ENCODE measurements at places on chromosomes 5 and 9.
A peak's percentile ranks its signal among the peaks of the same experiment; 100 is the strongest.

GRCh38 chr5:166602271-166602670 is 1689.2 kb upstream of the WWC1 start:
- H3K27ac ChIP-seq: no peak overlapping the region
- DNase-seq: no peak
- H3K27me3 ChIP-seq: no peaks in the 10 kb centered on the region

GRCh38 chr9:131125038-131125287 is 423 bp upstream of the NUP214 start:
- peaks cover 24% of the 10 kb centered on the region for H3K36me3 ChIP-seq
- no peak for DNase-seq
- H3K4me1 ChIP-seq: peaks cover 17% of the 10 kb centered on the region
- peak overlapping the region; percentile 98 for H3K4me3 ChIP-seq
- H3K27me3 ChIP-seq: no peaks in the 10 kb centered on the region
- H3K27ac ChIP-seq: peak overlapping the region; percentile 87

- no peaks in the 10 kb centered on the region for H3K36me3 ChIP-seq
- H3K27me3 ChIP-seq: no peaks in the 10 kb centered on the region
- H3K27ac ChIP-seq: peak overlapping the region; percentile 86
- H3K4me1 ChIP-seq: peaks cover 56% of the 10 kb centered on the region
- H3K4me3 ChIP-seq: peak overlapping the region; percentile 83
Measured at GRCh38 chr9:14346811-14347405, 33.0 kb upstream of the NFIB start.

DNA sequence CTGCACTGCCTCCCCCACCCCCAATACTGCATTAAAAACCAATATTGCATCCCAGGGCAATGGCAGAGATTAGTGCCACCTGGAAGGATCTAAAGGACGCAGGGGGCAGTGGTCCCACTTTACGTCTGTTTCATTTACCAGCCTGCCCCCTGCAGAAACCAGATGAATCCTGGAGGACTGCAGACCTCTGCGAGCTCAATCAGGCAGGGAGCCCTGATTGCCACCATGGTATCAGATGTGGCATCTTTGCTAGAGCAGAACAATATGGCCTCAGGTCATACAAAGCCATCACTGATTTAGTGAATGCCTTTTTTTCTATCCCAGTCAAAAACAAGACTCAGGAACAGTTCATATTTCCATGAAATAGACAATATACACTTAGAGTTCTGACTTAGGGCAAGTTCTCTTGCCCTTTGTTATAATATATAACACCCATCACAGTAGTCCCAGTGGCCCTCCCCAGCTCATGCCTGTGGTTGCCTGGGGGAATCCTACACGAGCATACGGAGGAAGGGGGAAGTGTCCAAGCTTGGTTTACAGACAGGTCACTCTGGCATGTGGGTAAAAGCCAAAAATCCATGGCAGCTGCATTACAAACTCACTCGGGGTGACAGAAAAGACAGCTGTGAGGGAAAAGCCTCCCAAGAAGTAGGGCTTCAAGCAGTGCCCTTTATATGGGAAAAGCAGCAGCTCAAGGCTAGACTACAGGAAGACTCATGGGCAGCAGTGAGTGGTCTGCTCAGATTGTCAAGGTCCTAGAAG is 85.1 kb downstream of the MED27 start:
- no peaks in the 10 kb centered on the region for H3K27me3 ChIP-seq
- no peak overlapping the region for H3K4me3 ChIP-seq
- no peak for DNase-seq
- peaks cover 16% of the 10 kb centered on the region for H3K4me1 ChIP-seq

Measured in thoracic aorta (tissue), 2 donors.